Calu3 (cell line): ENCODE measurements at places on chromosomes 2 and 18.

DNA sequence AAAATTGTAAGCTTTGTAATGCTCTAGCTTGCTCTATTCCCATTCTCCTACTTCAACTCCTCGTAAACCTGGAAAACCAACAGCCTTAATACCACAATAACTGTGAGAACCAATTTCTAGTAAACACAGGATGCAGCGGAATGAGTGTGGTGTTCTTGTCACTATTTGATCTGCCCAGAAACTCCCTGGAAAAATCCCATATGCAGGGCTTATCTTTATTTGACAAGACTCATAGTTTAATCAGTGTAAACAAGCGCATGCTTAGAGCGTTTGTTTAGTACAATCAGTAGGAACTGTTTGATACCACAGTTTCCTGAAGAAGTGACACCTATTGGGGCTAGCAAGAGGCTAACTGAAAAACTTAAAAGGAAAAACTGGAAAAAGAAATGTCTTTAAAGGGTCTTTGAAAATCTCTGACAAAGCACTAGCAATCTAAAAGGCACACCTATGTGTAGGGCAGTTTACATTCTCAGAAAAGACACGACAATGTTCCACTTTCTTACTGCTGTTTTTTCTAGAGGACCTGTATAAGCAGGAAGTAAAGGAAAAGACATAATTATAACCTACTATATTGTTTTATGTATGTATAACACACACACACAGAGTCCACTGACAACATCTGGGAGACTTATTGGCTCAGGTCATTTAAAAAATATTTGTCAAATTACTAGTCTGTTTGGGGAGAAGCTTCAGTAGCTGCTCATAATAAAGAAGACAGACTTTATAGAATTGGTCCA is 241.4 kb upstream of the KLHL14 start:
- no peak for DNase-seq

- no peak for DNase-seq
Observed at GRCh38 chr2:16656784-16657391, 8.7 kb downstream of the CYRIA start.

GRCh38 chr18:35466815-35467623 is 30.7 kb downstream of the INO80C start:
- no peak for DNase-seq

GRCh38 chr2:72415241-72415661 is 267.6 kb upstream of the CYP26B1 start:
- DNase-seq, result no peak

- DNase-seq, result no peak
Observed at GRCh38 chr2:196217116-196217515, 45.7 kb upstream of the STK17B start.

DNA sequence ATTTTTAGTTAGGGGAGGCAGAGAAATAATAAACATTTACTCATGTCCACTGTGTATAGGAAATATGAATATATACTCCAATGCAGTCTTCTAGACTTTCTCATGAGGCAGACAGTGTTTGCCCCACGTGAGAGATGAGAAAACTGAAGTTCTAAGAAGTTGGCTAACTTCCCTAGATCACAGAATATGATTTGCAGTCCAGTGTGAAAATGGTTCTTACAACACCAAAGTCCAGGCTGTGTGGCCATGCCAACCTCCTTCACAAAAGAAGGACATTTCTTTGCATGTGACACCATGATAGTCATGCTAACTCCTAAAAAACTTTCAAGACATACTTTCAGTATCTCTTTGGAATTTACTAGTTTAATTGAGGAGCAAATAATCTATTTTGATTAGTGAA is 143.7 kb downstream of the IRS1 start:
- DNase-seq, result no peak

DNA sequence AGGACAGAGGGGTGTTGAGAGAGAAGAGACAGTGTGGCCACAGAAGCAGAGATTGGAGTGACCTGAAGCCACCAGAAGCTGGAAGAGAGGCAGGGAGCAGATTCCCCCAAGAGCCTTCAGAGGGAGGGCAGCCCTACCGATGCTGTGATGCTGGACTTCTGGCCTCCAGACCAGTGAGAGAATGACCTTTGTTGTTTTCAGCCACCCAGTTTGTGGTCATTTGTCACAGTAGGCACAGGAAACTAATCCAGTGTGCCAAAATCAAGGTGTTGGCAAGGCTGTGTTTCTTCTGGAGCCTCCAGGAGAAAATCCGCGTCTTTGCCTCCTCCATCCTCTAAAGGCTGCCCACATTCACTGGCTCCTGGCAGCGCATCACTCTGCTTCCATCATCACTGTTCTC is 15.4 kb downstream of the MAPRE3 start:
- DNase-seq, result no peak

DNA sequence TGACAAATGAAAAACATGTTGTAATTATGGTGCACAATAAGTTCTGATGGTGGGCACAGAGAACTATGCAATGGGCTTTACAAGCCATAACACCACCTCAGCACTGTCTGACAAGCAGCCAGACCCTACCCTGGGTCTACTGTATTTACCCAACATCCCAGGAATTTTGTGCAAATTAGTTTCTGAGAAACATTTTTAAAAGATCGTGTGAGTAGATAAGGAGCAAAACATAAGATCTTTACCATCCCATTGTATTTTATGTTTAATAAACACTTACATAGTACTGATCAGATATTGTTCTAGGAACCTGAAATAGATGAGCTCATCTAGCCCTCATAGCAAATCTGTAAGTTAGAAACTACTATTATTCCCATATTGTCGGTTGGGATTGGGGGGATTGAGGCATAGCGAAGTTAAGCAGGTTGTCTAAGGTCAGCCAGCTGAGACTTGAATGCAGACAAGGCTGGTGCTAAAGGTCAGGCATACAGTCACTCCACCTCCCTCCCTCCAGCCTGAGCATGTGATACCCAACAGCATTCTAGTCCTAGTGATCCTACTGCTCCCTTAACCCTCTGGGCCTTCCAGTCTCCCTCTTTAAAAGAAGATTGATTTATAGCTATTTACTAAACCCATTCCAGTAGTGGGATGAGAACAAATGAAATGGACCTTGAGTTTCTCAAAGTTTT is 67.4 kb upstream of the STAM2 start:
- no peak for DNase-seq

DNA sequence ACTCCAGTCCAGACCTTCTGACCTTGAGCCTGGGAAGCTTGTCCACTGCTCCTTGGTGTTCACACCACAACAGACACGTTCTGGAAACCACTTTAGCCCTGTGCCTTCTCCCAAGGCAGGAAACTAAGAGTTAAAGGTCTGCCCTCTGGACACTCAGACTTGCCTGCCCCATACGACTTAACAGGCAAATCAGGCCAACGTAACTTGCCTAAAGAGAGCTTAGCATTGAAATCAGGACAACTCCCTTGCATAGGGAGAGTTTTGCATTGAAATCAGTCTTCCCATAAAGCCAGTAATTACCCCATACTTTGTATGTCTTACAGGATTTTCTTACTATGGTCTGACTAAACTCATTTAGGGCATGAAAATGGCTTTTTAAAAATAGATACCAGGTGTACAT is 18.5 kb downstream of the NFE2L2 start:
- DNase-seq, result no peak

GRCh38 chr2:118807668-118808428 is 39.6 kb downstream of the EN1 start:
- DNase-seq, result no peak

GRCh38 chr2:1798115-1798784 is 53.9 kb upstream of the PXDN start:
- DNase-seq, result no peak

GRCh38 chr2:27431395-27431794 is 3.0 kb downstream of the NRBP1 start:
- no peak for DNase-seq

GRCh38 chr18:44729631-44730101 is 49.0 kb downstream of the SETBP1 start:
- DNase-seq, result no peak

GRCh38 chr2:143901185-143901842 is 618.6 kb downstream of the ZEB2 start:
- peak; percentile 31 for DNase-seq

GRCh38 chr2:108634011-108634410 is 85.3 kb upstream of the RANBP2 start:
- no peak for DNase-seq

- DNase-seq, result no peak
Observed at GRCh38 chr2:80748592-80748991, 444.0 kb upstream of the LRRTM1 start.

DNA sequence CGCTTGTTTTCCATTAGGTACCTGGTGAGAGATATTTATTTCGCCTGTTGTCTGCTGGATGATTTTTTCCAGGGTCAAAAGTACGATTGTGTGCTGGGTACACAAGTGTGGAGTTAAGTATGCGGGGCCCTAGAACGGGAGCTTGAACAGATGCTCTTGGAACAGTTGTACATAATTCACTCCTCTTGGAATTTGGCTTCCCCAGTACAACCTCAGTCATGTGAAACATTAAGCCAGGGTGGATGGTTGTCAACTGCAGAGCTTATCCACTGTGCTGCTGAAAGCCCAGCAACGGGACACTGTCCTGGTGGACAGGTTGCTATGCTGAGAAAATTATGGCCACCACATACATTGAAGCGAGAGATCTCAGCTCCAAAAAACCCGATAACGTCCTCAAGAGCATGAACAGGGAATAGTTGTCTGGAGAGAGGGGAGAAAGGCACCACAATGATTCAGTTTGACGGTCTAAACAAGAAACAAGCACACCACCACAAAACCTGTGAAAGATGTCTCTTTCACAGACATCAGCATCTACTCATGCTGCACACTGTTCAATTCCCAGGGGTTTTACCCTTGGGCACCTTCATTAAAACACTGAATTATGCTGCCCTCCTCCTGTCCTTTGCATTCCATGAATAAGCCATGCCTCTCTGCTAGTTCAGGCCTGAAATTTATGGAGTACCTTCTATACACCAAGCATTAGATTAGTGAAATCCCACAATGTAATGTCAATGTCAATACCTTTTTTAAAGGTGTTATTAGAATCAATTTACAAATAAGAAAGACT is 176.8 kb upstream of the TRIB2 start:
- DNase-seq, result no peak

DNA sequence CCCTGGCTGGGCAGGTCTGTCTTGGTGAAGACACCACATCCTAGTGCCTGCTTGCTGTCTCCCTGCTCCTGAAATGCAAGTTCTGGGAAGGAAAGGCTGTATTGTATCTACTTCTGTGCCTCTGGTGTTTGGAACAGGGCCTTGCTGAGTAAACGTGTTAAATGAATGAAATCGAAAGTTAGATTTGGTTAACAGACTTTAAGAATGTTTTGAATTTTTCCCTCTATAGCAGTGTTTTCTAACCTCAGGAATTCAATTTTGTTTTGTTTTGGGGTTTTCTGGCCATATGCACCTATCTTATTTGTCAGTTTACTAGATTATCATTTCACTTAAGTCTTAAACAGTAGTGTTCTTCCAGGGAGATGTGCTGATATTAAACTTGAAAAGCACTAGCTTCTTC is 20.7 kb downstream of the FARP2 start:
- no peak for DNase-seq

GRCh38 chr2:44825702-44826101 is 115.8 kb upstream of the SIX3 start:
- DNase-seq, result peak; percentile 36

DNA sequence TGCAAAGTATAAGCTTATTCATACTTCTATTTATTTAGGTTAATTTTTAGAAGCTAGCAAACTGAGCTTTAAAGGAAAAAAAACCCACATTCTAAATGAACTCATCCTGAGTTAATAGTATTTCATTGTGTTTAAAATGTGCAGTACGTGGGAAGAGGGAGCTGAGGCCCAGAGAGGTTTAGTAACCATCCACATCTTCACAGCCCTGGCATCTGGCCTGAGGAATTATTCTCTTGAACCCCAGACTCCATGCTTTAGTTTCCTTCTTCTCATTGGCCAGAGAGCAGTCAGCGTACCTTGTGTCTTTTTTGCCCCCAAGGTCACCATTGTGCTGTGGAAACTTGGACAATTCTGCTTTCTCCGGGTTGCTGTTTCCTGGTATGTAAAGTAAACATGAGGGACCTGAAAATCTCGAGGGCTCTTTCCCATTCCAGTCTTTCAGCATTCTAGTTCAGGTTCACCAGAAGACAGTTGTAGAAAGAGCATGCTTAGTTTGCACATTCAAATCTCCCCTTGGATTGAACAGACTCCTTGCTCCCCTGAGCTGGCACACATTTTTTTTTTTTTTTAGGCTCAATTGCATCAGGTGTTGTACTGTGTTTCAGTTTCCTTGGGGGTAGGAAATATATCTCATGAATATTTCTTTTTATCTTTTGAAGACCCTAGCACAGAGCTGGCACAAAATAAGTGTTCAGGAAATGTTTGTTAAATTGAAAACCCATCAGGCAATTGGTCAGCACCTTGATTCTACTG is 81.4 kb downstream of the MYCN start:
- DNase-seq, result peak; percentile 31

DNA sequence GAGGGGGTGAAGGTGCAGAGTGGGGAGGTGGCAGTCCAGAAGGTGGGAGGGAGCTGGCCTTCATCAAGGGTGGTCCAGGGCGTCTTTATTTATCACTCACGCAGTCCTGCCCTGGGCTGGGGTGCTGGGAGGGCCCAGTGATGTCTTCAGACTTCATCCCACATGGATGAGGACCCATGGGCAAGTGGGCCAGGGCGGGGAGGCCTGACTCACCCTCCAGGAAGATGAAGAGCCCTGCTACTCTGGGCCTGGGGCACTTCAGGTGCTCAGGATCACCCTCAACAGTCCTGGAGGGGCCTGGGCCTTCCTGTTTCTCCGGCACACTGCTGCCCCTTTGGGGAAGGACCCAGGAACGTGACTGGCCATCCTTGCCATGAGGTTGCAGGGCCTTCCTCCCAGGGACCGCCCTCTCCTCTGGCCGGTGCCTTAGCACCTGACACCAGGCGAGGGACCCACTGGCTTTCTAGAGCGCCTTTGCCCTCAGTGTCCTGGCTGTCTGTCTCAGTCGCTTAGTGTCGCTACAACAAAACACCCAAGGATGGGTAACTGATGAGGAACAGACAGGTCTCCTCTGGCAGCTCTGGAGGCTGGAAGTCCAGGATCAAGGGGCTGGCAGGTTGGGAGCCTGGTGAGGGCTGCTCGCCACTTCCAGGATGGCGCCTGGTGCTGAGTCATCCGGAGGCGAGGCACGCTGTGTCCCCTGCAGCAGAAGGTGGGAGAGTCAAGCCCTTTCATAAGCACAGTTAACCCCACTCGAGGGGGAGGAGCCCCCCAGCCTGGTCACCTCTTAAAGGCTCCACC is 57.8 kb upstream of the HS6ST1 start:
- no peak for DNase-seq

DNA sequence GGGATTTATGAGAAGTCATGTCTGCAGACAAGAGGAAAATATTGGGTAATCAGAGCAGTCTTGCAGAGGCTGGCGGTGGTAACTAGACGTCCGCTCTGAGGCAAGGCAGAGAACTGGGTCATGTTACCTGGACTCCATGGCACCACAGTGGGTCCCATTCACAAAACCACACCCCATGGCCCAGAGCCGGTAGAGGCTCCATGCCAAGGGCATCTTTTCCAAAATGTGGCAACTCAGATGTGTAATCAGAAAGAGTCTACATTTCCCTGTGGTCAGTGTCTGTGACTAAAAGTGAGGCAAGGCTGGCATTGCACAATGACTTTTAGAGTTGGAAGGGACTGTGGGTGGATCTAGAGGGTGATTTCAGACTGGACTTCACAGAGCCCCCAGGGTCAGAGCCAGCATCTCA is 113.1 kb downstream of the MREG start:
- DNase-seq, result no peak
